ENCODE measurements at places on chromosomes 13 and 19.

- DNase-seq = peak; percentile 98
These were observed at the start of gene CCDC8 for GRCh38 chr19:46413262-46414031. Gene CCDC8 (minus strand): TSS chr19:46413564. CDS start chr19:46412810, 754 bp downstream.

- no peak for DNase-seq
These were observed 149.5 kb downstream of the PTPRS start for GRCh38 chr19:5191091-5191490.

- no peak for DNase-seq
These were observed 24.4 kb downstream of the LTBP4 start for GRCh38 chr19:40625406-40626120.

DNA sequence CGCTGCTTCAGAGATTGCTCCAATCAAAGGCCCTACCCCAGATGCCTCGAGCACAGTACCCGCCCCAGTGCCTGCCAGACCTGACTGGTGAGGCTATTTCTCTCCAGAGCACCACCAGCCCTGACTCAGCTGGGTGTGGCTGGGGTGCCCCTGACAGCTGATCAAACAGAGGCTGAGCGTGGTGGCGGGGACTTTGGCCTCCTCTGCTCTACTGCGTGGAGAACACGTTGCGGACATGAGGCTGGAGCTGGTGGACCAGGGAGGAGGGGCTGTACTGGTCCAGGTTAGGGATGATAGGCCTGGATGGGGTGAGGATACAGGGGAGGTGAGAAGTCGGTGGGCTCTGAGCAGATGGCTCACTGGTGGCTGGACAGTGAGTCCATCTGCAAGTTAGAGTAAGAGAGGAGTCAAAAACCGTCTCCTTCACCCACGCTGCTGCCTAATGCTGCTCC, 3.5 kb upstream of the DOCK6 start:
- DNase-seq = no peak

DNA sequence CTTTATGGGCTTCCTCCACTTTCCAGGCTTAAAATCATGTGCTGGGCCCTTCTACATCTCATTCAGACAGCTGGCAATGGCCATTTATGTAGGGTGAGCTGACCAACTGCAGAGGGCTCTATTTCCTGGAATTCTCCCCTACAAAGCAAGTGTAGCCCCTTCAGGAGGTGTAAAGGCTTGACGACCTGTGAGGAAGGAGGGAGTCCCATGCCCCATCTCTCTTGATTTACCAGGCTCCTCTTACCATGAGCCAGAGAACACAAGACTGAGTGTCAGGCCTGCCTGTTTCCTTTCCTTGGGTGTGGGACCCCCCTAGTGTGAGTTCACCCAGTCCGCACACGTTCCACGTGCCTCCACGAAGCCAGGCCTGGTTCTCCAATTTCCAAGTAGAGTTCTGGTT, 16.6 kb downstream of the ZNF536 start:
- DNase-seq = no peak

- DNase-seq = no peak
These were observed 1.0 kb upstream of the ZNF529 start for GRCh38 chr19:36573895-36574720.

- DNase-seq = peak; percentile 79
These were observed 9.5 kb downstream of the B3GLCT start for GRCh38 chr13:31209172-31209840.

DNA sequence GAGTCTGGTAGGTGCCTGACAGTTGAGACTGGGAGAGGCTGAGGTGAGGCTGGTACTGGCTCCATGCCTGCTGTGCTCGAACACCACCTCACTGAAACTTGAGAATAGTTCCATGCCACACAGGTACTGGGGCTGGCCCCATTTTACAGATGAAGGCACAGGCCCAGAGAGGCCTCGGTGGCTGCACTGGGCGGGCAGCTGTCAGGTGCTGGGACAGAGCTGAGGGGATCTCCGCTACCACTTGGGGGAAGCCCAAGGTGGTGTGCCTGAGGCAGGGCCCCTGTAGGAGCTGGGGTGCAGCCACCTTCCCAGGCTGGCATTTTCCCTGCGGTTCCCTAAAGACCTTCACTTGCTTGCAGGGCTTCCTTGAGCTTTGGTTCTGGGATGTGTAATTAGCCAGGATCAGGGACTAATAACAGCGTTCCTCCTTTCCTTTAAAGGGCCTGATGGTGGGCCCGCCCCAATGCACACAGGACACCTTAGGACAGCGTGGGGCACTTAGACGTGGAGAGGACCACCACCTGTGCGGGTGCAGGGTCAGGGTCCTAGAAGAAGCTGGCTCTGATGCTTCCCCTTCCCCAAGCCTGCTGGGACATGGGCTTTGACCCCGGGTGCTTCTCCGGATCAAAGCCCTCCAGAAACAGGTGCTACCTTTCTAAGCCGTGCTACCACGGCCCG, 23.6 kb downstream of the CAPN12 start:
- DNase-seq = no peak

- DNase-seq = no peak
These were observed 5.3 kb upstream of the SUCLA2 start for GRCh38 chr13:48006396-48006795.

GRCh38 chr13:114042066-114042815, 68.4 kb upstream of the C13orf46 start:
- DNase-seq = no peak

- no peak for DNase-seq
These were observed 56.8 kb upstream of the GPR183 start for GRCh38 chr13:99363949-99364348.

DNA sequence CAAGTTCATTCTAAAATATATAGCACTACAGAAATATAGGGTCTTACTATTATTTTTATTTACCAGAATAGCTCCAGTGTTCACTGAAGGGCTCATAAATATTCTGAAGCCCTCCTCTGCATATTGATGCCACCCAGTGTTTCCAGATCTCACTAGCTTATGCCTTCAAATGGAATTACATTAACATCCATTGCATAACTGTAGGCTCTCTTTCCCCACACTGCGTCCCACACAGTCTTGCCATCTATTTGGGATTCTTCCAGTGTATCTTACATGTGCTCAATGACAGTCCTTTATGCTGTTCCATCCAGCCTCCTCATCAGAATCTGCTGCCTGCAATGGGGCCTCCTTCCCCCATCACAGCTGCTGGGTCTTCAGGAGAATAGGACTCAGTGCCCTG, 137.2 kb downstream of the CYSLTR2 start:
- DNase-seq = no peak

DNA sequence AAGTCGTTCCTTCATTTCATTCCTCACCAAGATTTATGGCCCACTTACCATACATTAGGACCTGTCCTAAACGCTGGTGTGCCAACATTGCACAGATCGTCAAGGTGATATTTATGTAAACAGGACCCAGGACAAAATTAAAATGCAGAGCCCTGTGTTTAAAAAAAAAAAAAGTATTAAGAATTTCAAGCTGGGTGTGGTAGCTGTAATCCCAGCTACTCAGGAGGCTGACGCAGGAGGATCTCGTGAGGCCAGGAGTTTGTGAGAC, 6.5 kb upstream of the ZNF444 start:
- no peak for DNase-seq

DNA sequence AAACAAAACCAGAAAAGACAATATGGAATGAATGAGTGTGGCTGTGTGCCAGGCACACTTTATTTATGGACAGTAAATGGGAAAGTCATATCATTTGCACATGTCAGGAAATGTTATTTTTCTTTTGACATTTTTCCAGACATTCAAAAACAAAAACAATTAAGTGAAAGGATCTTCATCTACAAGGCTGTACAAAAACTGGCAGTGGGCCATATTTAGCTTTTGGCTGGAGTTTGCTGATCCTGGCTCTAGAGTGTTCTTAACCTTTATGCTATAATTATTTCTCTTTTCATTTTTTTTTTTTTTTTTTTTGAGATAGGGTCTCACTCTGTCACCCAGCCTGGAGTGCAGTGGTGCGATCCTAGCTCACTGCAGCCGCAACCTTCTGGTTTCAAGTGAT, 6.5 kb upstream of the TNFSF9 start:
- no peak for DNase-seq

GRCh38 chr19:294341-294945, 3.2 kb upstream of the PLPP2 start:
- DNase-seq = no peak

GRCh38 chr19:12865746-12866415, 15.4 kb downstream of the DNASE2 start:
- no peak for DNase-seq

GRCh38 chr13:49412749-49413148, 31.1 kb downstream of the CAB39L start:
- DNase-seq = no peak

- DNase-seq = no peak
These were observed 41.8 kb upstream of the DCUN1D2 start for GRCh38 chr13:113532156-113532806.

DNA sequence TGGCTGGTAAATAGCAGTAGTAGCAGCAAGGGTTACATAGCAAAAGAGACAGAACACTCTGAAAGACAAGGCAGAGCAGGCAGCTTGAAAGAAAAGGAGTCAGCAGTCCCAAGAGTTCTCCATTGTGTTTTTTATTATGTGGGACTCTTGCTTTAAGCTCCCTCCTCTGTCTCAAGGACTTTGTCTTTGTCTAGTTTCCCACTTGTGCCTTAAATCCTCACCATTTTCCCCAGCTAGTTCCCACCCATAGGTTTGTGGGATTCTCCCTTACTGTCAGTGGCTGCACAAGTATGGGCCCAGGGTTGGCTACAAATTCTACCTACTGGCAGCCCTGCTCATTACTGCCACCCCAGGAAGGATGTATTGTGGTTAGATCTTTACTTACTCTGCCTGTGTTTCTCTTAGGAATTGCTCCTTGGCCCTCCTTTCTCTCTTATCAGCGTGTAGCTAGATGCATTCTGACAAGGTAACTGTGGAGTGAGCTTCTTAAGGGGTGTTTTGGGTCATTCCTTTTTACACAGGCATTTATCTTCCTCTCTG, 413.4 kb upstream of the PCDH9 start:
- DNase-seq = no peak

- DNase-seq = no peak
These were observed 11.9 kb upstream of the SLC10A2 start for GRCh38 chr13:103078158-103078557.

DNA sequence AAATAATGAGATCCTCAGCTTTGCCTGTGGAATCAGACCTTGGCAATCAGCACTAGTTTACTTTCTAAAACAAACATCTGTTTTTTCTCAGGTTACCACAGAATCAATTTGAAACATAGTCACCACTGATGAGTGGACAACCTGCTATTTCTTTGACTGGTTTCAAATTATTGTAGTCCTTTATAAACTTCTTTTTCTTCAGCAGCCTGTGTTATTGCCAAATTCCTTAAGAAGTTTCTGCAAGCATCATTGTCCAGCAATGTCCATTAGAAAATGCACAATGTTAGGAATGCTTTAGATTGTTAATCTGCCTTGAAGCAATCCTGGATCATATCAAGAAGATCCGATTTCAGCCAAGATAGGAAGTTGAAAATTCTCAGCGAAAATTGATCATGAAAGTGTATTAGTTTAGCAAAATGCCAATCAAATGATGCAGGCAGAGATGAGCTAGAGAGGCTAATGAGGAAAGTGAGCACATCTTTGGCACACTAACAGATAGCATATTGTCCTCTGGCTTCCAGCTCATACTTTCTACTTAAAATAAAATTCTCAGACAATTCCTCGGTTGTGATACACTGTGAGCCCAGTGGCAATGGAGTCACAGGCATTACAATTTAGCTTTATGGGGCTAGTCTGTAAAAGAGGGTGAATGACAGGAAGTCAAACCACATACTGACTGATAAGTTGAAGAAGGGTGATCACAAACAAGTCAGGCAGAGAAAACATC, 270.6 kb downstream of the SLITRK6 start:
- DNase-seq = no peak

- DNase-seq = peak; percentile 82
These were observed 199.6 kb downstream of the SPRY2 start for GRCh38 chr13:80141123-80141849.

- DNase-seq = no peak
These were observed 20.1 kb downstream of the STOML3 start for GRCh38 chr13:38970380-38971051.

- DNase-seq = no peak
These were observed 18.0 kb downstream of the MPND start for GRCh38 chr19:4361152-4362046.

DNA sequence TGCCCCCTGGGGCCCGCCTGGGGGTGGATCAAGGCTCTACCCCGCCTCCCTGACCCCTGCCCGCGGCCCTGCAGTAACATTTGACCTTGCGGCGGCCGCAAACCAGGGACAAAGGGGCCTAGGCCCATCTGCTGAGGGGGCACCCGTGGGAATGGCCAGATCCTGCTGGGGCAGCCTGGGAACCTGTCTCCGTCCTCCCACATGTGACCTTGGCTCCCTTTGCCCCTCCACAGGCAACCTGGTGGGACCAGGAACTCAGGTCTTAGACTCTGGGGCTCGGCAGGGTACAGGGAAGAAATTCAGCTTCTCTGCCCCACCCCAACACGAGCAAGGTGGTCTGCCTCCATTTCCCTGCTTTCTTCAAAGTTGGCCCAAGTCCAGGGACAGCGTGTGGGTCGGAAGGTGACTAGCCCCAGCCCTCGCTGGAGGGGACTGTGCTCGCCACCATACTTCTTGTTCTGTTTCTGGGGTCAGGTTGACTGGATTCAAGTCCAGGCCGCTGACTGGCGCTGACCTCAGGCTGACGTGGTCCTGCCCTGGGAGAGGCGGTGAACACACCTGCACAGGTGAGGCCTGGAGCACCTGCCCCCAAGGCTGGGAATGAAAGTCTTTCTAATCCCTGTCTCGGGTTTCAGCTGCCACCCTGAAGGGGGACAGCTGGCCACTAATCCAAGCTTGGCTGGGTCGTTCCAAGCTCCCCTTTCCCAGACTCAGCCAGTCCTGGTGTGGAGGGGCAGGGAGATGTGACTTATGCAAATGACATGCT, 2.5 kb upstream of the NR2F6 start:
- no peak for DNase-seq

- no peak for DNase-seq
These were observed 130.4 kb downstream of the CRYL1 start for GRCh38 chr13:20395061-20395916.

DNA sequence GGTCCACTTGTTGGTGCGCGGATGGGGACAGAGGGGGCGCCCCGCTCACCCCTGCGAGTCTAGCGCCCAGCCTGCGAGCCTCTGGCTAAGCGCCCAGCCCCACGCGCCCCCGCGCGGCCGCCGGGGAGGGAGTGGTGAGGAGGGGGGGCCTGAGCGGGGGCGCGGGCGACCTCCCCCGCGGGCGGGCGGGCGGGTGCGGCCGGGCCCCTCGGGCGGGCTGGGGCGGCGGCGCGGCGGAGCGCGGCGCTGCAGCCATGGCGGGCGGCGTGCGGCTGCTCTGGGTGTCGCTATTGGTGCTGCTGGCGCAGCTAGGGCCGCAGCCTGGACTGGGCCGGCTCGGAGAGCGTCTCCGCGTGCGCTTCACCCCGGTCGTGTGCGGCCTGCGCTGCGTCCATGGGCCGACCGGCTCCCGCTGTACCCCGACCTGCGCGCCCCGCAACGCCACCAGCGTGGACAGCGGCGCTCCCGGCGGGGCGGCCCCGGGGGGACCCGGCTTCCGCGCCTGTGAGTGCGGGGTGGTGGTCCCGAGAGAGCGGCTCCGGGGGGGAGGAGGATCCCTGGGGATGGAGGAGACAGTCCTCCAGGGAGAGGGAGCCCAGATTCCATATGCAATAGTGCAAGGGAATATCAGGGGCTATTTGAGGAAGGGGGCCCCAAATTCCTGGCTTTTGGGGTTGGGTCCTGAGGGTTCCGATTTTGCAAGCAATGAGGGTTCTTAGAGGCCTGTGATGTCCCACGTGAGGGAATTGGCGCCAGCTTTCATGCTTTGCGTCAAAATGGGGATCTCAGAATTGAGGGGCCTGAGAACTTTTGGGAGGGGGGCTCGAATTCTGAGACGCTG, at the start of gene LTBP4:
Gene LTBP4, plus strand, starts transcription at position 236 of the 841 bp plus-strand sequence. Its CDS starts 19 bp downstream, at position 255.
- peak; percentile 75 for DNase-seq
